ENCODE measurements at places on chromosomes 5 and 9.

DNA sequence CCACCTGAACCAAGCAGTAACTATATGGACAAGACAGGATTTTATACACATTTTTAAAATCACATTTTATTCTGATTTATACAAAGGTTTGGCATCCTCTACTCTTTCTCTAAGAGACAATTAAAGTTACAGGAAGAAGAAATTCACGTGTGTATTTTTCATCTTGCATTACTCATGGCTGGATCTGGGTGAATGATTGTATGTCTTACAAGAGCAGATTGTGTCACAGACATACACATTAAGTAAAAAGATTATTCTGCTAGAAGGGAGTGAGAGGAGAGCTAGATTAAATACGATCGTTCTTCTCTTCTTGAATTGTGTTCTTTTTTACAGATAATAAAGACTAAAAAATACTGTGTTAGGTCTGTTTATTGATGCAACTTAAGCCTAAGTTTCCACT is 20.8 kb upstream of the CEP120 start:
- DNase-seq: no peak

DNA sequence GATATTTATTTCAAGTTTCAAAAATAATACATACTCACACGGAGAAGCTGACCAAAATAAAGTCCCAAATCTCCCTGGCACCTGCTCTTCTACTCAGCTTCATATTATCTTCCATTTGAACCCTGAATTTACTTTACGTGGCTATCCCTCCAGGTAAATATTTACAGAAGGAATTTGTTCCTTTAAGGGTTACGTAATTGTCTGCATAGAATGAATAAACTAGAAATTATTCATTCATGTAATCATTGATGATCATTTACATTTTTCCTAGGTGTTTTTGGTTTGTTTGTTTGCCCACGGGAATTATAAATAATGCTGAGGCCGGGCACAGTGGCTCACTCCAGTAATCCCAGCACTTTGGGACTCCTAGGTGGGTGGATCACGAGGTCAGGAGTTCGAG is 251.2 kb downstream of the PLK2 start:
- no peak for DNase-seq

GRCh38 chr9:126650404-126651341 is 36.9 kb downstream of the LMX1B start:
- DNase-seq: no peak

DNA sequence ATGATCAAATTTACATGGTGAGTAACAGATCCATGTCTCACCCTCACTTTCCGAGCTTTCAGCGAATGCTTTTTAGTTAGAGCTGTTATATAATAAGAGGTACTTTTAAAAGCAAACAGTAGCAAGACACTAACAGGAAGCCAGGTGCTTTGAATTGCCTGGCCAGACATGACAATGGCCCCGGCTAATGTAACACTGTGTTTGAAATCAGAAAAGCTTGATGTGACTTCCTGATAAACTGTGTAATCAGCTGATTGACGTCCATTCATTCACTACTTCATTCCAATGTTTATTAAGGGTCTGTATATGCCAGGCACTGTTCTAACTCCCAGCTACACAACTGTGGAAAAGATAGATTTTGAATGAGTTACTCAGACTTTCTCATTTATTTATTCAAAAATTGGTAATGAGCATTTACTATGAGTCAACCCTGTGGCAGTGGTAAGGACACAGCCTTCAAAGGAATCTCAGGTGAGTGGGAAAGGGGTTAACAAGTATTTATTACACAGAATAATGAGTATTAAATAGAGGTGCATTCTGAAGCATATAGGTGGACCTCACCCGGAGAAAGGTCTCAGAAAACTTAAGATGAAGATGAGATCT is 26.6 kb downstream of the DPYSL3 start:
- DNase-seq: peak; percentile 63

GRCh38 chr9:17731308-17731707 is 152.4 kb downstream of the SH3GL2 start:
- DNase-seq: no peak

- DNase-seq: peak; percentile 36
Measured at GRCh38 chr5:150217873-150218692, 28.2 kb downstream of the SLC6A7 start.

DNA sequence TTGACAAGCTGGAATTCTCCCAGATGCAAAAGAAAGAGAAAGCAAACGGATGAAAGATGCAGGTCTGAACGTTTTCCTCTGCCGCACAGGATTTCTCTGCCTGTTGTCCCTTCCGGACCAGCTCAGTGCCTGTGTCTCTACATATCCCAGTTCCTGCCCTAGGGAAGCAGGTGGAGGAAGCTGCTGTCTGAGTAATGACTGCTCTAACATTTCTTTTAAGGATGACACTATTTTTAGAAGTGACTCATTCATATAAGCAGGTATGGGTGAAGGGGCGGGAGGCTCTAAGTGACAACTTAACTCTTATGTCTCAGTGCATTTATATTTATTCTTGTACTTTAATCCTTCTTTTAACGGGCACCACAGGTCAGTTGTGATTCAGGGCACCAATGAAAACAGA is 128.8 kb downstream of the SLC24A2 start:
- no peak for DNase-seq

DNA sequence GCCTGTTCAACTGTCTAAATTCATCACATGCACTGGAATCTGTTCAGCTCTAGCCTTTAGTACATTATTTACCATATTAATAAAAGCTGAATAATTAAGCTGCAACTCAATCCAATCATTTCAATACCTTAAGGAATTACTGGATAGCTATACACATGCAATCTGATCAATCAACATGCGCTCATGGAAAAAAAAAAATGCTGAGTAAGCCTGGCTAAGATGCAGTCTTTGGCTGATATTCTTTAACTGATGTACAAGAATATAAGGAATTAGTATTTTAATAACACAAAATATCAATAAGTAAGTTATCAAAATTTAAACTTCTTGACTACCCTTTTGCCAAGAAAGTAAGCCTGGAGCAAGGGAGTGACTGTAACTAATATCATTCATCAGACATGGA is 15.9 kb downstream of the EFNA5 start:
- no peak for DNase-seq

- no peak for DNase-seq
Measured at GRCh38 chr9:121380846-121381245, 10.8 kb upstream of the STOM start.

DNA sequence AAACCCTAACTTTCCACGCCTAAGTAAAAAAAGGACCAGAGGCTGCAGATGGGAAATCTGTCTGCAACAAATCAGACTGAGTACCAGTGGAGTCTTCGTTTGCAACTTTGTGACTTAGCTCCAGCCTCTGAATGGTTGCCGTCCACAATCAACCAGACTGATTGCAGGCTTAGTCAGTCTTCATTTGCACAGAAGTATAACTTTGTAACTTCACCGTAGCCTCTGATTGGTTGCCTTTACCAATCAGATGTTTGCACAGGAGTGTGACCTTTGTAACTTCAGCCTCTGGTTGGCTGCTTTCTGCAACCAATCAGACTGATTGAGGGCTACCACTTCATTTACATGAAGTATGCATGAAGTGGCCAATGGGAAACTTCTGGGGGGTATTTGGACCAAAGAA is 53.7 kb downstream of the TGFBR1 start:
- no peak for DNase-seq

DNA sequence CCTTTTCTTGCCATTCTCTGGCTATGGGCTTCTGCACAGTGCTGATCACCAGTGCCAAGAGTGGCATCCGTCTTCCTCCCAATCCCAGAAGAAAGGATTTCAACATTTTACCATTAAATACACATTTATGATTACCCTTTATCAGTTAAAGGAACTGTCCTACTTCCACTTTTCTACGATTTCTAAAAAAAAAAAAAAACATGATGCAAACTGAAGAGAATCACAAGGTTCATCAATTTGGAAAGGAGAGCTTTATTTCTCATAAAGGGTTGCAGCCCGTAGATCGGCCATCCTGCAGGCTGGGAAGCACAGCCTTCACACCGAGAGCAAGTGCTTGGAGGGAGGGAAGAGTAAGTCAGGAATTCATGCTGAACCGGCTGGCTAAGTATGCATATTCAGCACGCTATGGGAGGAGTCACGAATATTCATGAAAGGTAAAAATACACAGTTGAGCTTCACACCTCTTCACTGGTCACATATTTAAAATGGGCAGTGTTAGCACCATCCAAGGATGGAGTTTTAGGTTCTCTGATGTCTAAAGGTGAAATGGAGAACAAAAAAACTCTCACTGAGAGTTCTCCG is 52.5 kb upstream of the SEMA4D start:
- no peak for DNase-seq

GRCh38 chr9:107571148-107571547 is 81.6 kb upstream of the KLF4 start:
- DNase-seq: no peak

DNA sequence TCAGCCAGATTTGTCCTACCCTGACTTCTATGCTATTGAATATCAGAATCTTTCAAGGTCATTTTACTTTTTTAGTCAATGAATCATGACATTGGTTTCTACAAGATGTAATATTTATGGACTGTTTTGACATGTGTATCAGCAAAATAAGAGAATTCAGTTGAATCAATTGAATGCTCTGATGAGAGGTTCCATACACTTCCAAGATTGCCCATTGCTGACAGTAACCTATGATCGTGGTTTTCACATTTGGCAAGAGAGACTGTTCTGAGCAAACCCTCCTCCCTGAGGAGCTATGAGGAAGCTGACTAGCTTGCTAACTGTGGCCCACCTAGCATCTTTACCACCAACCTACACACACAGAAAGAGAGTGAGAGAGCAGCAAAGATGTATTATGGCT is 56.7 kb upstream of the FST start:
- no peak for DNase-seq

- no peak for DNase-seq
Measured at GRCh38 chr5:178104492-178104891, 8.8 kb upstream of the N4BP3 start.

- no peak for DNase-seq
Measured at GRCh38 chr9:93081931-93082330, 14.1 kb upstream of the CARD19 start.

DNA sequence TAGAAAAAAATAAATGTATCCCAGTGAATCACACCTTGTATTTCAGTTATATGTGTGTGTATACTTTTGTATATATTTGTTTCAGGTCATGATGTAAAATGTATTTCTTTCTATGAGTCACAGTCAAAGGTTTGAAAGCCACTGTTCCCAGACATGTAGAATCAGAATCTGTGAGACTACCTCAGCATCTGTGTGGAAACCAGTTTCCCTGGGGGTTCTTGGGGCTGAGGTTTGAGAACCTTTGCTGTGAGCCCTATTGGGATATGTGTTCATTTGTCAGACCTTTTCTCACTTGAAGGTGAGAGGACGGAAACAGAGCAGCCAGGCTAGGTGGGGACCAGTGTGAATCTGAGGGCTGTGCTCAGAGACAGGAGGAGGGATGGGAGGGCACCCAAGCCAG is 78.7 kb upstream of the SAP30L start:
- no peak for DNase-seq

- no peak for DNase-seq
Measured at GRCh38 chr5:19261879-19262278, 726.1 kb downstream of the CDH18 start.

- no peak for DNase-seq
Measured at GRCh38 chr5:175123542-175123941, 320.4 kb downstream of the DRD1 start.

GRCh38 chr5:136529081-136529480 is 163.7 kb upstream of the TRPC7 start:
- no peak for DNase-seq

- no peak for DNase-seq
Measured at GRCh38 chr9:119310741-119311140, 58.5 kb downstream of the BRINP1 start.

DNA sequence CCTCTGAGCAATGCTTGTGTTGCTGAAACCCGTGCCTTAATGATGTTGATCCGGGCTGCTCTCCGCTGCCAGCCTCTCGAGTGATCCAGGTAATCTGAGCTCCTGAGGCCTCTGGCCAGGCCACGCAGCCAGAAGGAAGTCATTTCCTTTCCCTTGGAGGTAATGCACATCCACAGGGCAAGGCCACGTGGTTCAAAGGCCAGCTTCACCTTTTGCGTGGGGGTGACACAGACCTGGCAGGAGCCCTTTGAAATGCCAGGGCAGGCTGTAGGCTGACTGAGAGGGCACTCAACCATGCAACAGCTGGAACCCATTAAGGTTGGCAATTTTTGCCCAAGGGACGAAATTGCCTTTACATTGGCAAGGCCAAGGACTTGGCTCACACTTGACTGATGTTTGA is 80.4 kb downstream of the LIX1 start:
- no peak for DNase-seq

DNA sequence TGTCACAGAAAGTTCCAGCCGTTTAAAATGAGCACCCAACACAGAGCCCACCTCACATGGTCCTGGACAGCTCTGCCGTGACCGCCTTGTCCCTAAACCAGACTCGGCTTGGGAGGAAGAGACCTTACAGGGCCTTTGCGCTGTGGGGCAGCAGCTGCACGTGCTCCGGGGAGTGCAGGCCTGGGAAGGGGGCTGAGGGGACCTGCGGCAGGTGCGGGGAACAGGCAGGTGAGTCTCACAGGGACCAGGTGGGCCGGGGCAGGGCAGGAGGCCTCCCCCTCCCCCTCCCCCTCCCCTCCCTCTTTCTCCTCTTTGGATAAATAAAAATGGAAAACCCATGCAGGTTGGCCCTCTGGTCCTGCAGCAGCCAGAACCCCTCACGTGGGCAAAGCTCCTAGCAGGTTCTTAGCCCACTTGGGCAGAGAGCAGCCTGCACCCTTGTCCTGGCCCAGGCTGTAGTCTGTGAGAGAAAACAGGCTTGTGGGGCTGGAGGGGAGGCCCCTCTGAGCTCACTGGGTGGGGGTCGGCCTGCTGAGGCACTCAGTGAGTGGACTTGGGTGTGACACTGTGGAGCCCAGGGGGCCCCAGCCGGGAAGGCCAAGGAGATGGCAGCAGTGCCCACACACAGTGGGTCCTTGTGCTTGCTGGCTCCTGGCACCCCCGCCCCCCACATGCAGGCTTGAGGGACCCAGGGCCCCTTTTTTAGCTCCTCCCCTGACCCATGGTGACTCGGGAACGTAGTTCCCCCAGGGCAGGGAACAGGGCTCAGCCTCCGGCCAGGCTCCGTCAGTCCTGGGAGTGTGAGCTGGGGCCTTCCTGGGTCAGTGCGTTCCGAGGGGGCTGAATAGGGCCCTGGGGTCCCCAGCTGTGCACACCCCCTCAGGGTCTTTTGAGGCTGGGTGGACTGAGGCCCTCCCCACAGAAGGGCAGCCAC is 40.0 kb upstream of the CACNA1B start:
- no peak for DNase-seq

DNA sequence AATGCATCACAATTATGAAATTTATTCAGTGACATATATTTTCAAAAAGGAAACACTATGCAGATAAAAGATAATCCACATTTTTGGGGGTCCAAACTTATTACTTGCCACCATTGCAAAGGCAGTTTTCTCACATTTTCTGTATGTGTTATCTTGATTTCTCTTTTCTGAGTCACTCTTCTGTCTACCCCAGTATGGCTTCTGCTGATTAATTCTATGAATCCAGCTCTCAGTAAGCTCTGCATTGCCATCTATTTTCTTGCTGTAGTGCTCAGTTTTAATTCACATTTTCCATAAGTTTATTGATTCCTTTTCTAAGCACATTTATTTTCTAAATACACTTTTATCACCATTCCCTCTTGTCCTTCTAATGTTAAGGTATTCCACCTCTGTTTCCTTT is 1.7 kb downstream of the IFNA10 start:
- no peak for DNase-seq

GRCh38 chr9:131418143-131419025 is 24.5 kb downstream of the PRRC2B start:
- DNase-seq: no peak

Data from NCI-H1105 (cell line).